ENCODE measurements at places on chromosomes 7 and 10.

DNA sequence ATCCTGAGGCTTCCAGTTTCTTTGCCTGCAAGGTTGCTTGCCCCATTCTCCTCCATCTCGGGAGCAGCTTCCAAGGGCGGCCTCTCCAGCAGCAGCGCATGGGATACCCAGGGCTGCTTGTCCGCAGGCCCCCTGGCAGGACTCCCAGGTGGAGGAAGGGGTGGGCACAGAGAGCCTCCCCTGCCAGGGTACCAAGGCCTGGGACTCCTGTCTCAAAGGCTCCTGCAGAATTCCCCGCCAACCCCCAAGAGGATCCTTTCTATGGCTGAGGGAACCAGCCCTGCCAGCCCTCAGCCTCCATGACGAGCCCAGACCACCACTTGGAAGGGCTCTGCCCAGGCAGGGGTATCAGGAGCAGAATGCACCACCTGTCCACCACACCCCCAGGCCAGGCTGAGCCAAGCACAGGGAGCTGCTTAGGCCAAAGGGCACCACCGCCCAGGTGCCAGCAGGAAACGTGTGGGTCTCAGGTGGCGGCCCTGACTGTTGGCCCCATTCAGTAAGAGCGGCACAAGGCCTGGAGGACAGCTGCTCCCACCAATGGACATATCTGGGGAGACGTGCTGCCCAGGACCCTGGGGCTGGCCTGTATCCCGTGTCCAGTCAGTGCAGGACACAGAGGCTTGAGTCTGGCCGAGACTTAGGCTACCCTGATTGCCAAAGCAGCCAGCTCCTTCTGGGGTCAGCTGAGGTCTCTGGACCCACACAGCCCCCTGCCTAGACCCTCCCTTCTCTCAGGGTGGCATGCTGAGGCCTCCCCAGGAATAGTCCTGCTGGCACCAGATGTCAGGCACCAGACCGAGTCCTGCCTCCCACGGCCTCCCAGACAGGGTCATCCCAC, 33.8 kb upstream of the INPP5A start:
- DNase-seq = no peak

DNA sequence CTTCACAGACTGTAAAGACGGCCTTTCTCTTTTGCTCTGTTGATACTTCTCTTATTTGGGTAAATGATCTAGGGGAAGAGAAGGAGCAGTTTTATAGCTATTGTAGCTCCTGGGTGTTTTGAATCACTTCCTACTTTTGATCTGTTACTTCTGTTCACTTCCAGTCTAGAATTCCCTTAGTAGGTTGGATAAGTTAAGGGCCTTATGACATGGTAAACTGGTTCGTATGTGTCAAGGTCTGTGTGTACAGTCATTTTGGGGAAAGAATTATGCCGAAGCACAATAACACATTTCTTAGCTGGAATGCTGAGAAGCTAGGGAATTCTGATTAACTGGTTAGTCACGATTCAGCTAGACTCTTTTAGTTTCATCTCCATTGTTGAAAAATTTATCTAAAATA, 8.1 kb downstream of the DENND10 start:
- no peak for DNase-seq

DNA sequence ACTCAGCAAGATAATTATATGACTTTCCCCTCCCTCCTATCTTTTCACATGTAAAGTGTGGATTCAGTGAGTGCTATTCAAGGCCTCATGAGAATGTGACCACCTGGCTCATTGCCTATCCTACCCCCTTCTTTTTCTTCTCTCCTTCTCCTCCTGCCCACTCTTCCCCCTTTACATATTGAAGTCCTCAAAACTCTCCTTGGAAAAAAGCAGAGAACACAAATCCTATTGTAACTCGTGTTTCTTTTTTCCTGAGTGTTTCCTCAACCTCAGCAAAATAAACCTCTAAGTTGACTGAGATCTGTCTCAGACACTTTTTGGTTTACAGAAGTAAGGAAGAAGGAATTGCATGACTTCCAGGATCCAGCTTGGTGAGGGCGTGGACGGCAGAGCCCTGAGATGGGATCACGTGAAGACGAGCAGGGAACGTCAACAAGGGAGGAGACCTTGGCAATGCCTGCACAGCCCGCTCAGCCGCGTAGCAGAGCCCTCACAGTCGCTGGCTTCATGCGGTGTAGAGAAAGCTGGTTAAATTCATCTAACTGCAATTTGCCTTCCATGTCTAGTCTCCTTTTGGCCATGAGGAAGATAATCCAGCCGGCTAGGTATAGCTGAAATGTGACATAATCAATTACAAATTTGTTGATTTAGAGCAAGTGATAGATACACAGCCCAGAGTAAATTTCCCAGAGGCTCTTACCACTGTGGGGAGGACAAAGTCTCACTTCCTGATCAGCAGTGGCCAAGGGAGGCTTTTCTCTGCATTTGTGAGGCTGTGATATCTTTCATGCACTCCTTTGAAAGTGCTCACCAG, 75.7 kb downstream of the LYZL2 start:
- peak; percentile 3 for DNase-seq

DNA sequence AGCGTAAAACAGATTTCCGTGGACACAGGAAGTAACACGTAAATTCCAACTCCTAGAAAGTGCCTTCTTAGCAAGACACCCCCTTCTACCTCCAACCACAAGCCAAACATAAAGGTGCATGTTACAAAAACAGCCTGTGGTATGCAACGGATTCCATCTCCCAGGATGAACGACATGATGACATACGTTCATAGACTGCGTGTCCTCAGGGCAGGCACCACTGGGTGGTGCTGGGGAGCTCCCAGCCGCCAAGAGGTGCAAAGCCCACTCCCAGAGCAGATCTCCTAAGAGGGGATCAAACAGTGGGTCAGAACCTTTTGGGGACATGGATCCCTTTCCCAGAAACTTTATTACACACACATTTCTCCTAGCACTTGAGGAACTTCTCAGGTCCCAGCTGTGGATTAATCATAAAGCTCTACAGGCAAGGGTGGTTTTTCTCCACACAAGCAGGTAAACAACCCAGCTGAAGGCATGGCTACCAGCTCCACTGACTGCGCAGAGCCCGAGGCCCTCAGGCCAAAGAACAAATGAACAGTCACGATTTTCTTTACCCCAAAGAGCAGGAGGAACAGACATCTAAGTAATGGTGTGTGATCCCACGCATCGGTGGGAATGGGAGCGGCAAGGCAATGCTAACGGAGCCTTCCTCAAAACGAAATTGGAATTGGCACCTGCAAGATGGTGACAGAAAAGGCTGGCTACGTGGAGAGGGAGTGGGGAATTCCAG, 13.8 kb downstream of the PSAP start:
- DNase-seq = no peak

GRCh38 chr10:115942101-115942500, 330.9 kb downstream of the GFRA1 start:
- DNase-seq = no peak

- DNase-seq = no peak
Observed at GRCh38 chr7:34042406-34042805, 137.1 kb downstream of the BMPER start.

GRCh38 chr10:132363921-132364593, 32.1 kb downstream of the LRRC27 start:
- no peak for DNase-seq

GRCh38 chr10:100810091-100810834, 64.9 kb downstream of the PAX2 start:
- no peak for DNase-seq

- DNase-seq = no peak
Observed at GRCh38 chr10:126252884-126253610, 135.2 kb downstream of the ADAM12 start.

GRCh38 chr7:127833641-127834040, 181.6 kb downstream of the SND1 start:
- DNase-seq = no peak

DNA sequence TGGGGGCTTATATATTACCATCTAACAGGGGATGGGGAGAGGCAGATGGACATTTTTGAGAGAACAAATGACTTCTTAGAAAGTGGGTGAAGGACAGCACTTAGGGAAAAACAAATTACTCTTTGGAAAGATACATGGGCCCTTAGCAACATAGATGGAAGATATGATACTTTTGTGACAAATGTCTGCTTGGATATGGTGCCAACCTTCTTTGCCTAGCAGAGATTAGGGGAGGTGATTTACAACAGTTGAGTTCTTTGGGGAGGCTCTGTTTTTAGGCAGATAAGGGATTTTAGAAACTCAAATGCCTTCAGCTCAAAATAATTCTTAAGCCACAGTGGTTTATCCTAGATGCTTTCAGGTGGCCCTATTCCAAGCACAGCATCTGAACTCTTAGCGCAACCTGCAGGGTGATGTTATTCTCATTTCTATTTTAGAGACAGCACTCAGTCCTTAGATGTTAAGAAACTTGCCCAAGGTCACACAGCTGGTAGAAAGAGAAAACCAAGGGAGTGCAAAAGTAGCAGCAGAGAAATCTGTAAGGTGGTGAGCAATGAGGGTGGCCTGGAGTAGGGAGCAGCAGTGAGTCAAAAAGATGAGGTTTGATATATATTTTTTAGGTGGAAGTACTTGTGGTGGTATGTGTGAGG, 75.1 kb upstream of the KMT2E start:
- no peak for DNase-seq
